ENCODE measurements at places on chromosomes 2 and 18.

- no peak for DNase-seq
These were observed 2.3 kb downstream of the SLC3A1 start for GRCh38 chr2:44277541-44277940.

GRCh38 chr2:191049728-191050639 is 36.0 kb upstream of the STAT1 start:
- DNase-seq = no peak

DNA sequence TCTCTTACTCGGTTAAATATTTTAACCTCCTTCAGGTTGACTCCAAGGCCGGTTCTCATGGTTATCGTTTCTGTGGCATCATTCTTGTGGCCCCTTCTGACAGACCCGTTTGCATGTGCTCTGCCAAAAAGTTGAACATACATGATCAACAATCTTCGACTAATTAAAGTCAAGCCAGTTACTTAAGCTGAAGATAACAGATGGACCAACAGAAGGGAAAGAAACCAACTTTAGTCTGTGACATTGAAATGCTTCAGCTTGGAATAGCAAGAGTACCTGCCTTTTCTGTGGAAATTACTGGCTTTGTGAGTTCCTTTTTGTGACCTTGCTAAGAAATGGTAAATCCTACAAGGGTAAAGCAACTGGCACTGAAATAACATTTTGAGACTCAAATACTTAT is 1429.1 kb downstream of the LRP1B start:
- no peak for DNase-seq

- DNase-seq = no peak
These were observed 17.1 kb downstream of the HS6ST1 start for GRCh38 chr2:128301501-128301966.

DNA sequence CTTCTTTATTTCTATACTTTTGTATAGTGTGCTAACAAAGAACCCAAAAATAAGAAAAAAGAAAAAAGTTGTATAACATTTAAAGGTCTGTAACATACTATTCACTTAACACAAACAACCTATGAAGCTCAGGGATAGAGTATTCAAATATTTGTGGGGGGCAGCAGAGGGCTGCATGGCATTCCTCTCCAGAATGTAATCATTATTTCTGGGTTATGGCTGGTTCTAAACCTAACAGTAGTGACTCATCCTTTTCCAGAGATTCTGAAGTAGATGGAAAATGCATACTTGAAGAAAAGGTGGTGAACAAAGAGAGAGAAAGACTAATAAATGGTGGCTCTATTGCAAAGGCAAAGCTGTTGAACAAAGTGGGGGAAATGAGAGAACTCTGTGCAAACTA is 249.4 kb downstream of the NRXN1 start:
- DNase-seq = no peak

GRCh38 chr2:237156857-237157779 is 71.4 kb downstream of the COPS8 start:
- no peak for DNase-seq

GRCh38 chr2:170156592-170156991 is 21.4 kb upstream of the MYO3B start:
- no peak for DNase-seq
